BE2C (cell line): ENCODE measurements at places on chromosomes 16 and 17.

GRCh38 chr16:66304961-66305360, 61.5 kb upstream of the CDH5 start:
- DNase-seq = no peak

DNA sequence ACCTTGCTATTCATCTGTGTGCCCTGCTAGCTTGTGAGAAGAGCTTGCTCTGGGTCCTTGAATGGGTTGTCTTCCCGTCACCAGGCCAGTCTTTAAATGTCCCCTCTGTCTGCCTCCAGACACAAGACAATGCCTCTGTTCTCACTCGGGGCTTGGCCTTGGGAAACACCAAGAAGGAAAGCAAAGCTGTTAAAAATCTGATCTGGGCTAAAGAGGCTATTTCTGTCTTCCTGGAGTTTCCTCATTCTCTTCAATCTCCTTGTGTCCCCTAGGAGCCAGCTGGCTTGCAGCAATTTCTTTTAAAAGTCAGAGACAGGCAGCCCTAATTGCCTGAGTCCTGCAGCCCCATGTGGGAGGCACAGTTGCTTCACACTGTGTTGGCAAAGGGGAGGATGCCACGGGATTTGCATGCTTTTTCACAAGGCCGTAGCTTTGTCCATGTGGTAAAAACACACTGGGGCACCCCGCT, 2.5 kb downstream of the DNAI2 start:
- DNase-seq = no peak

DNA sequence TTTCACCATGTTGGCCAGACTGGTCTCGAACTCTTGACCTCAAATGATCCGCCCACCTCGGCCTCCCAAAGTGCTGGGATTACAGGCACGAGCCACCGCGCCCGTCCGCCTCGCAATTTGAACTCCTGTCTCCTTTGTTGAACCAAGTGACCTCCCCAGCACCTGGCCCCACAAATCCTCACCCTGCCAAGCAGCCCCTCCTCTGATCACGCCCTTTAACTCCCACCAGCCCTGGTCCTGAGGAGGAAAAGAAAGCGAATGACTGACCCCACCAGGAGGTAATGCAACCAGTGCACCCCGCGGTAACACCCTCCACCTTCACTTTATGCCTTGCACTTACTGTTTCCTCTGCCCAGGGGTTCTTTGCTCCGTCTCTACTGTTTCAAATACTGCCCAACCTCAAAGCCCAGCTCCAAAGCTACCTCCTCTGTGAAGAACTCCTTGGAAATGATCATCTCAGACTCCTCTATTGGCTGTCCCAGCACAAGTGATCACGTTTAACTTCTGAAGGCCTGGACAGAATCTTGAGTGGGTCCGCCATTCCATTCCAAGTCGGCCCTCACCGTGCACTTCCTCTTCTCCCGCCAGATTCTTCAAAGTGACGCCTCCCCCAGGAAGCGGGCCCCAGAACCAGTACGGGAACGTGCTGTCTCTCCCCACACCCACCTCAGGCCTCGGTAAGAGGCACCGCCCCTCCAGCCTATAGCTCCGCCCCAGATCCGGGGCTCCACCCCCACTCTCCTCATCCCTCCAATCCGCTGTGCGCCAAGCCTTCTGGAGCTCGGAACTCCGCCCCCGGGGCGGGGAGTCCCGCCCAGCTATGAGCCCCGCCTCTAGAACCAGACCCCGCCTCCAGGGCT, 4.4 kb downstream of the CD19 start:
- peak; percentile 94 for DNase-seq

- DNase-seq = no peak
Measured at GRCh38 chr17:37089956-37090355, 141.2 kb downstream of the AATF start.

GRCh38 chr17:1347589-1348323, 52.3 kb downstream of the YWHAE start:
- DNase-seq = no peak

DNA sequence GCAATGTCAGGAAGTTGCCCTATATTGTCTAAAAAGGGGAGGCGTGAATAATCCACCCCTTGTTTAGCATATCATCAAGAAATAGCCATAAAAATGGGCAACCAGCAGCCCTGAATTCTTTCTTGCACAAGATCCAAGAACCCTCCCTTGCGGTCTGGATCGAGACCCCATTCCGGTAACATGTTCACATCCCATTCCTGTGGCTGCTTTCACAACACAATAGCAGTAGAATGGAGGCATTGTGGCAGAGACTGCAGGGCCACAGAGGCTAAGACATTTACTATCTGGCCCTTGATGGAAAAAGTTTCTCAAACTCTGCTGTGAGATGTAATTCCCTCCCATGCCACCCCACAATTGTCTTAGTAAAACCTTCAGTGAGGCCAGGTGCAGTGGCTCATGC, 73.2 kb downstream of the RMI2 start:
- DNase-seq = no peak

DNA sequence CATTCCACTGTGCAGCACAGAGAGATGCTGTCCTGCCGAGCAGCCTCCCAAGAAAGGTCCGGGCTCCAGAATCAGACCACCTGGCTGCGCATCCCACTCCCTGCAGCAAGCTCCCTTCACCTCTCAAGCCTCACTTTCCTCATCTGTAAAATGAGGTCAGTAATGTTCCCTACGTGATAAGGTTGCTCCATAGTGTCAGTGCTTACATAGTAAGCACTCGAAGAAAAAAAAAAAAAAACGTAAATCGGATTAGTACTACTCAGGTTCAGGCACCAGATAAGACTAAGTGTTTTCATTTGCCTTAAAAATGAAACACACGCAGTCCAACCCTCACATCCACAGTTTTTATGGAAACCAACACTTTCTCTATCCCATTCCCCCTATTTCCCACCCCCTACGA, 76.7 kb downstream of the CCT6B start:
- DNase-seq = no peak

GRCh38 chr16:4032768-4033167, 83.5 kb downstream of the ADCY9 start:
- no peak for DNase-seq

GRCh38 chr17:37026531-37026869, 77.7 kb downstream of the AATF start:
- DNase-seq = no peak

- no peak for DNase-seq
Measured at GRCh38 chr17:36723459-36724025, 122.2 kb downstream of the MRM1 start.

- no peak for DNase-seq
Measured at GRCh38 chr16:55703003-55704001, 47.5 kb downstream of the SLC6A2 start.
